ENCODE measurements at places on chromosomes 3 and 15.

GRCh38 chr3:187746059-187746441 lies 782 bp upstream of the BCL6 start:
- no peak for DNase-seq

- DNase-seq, result no peak
These were observed 134.1 kb downstream of the MBNL1 start for GRCh38 chr3:152402695-152403451.

DNA sequence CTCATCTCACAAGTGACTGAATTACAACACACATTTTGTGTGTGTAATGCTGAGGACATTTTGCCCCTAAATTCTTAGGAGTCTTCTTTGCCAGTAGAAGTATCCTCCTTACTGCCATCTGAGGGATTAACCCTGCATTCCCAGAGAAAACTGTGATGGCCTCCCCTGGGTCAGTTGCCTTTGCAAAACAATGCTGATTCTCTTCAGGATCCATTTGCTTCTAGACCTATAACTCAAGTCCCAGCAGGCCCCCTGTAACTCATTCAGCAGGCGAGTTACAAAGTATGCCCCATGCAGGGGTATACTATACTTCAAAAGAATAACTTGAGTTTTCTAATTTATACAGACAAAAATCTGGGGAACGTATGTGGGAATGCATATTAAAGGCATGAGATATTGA lies 6.6 kb upstream of the MCF2L2 start:
- DNase-seq, result no peak

DNA sequence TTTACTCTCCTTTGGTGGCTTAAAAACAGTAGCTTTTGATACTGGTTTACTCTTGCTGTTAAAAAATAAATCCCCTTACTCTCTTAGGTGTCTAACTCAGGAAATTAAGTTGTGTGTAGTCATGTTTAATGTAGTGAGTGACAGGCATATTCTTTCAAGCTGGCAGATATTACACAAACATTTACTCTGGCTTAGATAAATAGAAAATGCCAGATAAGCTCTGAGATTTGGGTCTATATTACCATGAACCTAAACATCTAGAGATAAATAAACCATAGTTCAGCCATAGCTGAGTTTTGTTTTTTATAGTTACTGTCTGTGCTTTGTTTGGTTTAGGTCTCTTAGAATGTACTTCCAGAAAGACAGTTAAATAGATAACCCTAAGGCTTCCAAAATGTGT lies 2.4 kb downstream of the SEMA6D start:
- no peak for DNase-seq

- no peak for DNase-seq
These were observed 2.9 kb downstream of the CBLB start for GRCh38 chr3:105865867-105866350.

- no peak for DNase-seq
These were observed 142.5 kb upstream of the MBNL1 start for GRCh38 chr3:152126260-152126659.

DNA sequence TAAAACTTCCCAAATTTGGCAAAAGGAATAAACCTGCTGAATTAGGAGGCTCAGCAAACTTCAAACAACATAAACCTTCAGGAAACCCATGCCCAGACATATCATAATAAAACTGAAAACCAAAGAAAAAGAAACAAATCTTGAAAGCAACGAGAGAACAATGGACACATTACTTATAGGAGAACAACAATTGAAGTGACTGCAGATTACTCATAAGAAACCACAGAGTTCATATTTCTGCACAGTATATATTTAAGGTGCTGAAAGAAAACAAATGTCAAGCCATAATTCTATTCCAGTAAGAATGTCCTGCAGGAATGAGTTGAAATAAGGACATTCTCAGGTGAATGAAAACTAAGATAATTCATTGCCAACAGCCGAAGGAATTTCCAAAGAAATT lies 80.8 kb upstream of the PROK2 start:
- no peak for DNase-seq

GRCh38 chr3:8953313-8953712 lies 10.0 kb downstream of the RAD18 start:
- DNase-seq, result no peak

GRCh38 chr3:135147657-135148056 lies 352.6 kb downstream of the EPHB1 start:
- no peak for DNase-seq

DNA sequence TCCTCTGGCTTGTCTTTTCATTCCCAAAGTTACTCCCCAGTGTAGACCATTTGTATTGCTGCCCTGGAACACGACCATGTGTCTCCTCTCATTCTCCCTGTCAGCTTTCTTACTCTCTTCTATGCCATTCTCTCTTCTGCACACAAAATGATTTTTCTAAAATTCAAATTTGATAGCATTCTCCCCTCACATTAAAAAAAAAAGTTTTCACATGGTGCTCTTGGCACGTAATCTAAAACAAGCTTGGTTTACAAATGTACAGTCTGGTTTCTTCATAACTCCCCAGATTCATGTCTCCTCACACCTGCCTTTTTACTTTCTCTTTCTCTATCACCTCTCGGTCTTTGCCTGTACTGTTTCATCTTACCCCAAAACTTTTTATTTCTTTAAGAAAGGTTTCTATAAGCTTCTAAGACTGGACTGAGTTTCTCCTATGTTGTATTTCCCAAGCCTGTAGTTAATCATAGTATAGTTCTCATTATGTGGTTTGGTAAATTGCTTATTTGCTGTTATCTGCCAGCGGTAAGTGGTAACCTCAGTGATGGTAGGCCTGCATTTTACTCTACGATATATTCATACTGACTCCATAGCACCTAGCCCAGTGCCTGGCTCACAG lies 31.2 kb downstream of the BCHE start:
- DNase-seq, result no peak

- DNase-seq, result no peak
These were observed 11.4 kb downstream of the SEMA3G start for GRCh38 chr3:52433328-52433995.

GRCh38 chr3:99755831-99756230 lies 61.8 kb upstream of the CMSS1 start:
- no peak for DNase-seq

GRCh38 chr15:44261007-44261706 lies 27.4 kb upstream of the GOLM2 start:
- peak; percentile 44 for DNase-seq

DNA sequence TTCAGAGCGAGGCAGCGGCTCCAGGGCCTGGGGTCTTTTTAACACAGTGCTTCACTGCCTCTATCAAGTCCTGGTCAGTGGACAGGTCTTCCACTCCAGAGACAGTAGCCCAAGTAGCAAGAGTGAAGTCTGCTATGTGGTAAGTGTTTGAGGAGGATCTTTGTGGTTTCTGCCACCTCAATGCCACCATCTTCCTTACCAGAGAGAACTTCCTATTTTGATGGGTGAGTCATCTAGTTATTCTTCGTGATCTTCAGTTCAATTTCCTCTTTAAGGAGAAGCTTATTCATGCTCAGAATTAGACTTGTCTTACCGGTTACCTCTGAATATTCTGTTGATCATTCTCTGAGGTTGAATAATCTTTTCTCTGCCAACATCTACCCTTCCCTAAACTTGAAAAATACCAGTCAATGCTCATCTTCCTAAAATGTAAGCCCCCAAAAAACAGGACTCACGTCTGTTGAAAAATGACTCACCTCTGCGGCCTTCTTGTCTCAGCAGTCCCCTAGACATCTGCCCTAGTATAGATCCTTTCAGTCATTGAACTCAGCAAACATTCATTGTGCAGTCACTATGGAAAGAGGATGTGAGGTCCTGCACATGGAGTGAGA lies 32.2 kb upstream of the BCL6 start:
- DNase-seq, result no peak

GRCh38 chr15:47607695-47608094 lies 109.6 kb upstream of the SEMA6D start:
- peak; percentile 43 for DNase-seq

DNA sequence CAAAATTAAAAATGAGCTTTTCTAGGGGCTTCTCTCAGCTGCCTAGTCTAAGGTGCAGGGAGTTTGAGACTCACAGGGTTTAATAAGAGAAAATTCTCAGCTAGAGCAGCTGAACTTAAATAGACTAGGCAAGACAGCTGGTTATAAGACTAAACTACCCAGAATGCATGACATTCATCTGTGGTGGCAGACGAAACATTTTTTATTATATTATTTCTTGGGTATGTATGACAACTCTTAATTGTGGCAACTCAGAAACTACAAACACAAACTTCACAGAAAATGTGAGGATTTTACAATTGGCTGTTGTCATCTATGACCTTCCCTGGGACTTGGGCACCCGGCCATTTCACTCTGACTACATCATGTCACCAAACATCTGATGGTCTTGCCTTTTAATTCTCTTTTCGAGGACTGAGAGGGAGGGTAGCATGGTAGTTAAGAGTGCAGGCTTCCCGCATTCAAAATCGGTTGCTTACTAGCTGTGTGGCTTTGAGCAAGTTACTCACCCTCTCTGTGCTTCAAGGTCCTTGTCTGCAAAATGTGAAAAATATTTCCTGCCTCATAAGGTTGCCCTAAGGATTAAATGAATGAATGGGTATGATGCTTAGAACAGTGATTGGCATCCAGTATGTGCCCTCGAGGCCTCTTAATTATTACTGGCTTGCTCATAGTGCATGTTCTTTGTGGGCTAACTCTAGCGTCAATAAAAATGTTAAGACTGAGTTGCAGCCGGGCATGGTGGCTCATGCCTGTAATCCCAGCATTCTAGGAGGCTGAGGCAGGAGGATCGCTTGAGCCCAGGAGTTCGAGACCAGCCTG lies 984 bp downstream of the CCR5 start:
- no peak for DNase-seq

- no peak for DNase-seq
These were observed 352.8 kb upstream of the SEMA6D start for GRCh38 chr15:47364230-47365141.

DNA sequence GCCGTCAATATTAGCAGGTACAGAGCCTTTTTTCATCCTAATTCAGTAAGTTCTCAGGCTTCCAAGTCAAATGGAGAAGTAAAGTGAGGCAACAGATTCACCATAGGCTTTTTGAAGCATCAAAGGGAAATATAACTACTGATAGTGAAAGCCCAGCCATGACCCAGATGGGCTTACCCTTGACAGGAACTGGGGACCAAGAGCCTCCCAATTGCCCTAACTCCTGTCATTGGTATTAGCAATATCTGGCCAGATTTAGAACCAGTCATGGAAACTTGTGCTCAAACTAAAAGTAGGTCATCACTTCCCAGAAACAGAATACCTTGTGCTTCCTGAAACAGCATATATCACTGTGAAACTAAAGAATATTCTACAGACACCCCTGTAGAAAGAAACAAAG lies 33.0 kb downstream of the NME9 start:
- no peak for DNase-seq

DNA sequence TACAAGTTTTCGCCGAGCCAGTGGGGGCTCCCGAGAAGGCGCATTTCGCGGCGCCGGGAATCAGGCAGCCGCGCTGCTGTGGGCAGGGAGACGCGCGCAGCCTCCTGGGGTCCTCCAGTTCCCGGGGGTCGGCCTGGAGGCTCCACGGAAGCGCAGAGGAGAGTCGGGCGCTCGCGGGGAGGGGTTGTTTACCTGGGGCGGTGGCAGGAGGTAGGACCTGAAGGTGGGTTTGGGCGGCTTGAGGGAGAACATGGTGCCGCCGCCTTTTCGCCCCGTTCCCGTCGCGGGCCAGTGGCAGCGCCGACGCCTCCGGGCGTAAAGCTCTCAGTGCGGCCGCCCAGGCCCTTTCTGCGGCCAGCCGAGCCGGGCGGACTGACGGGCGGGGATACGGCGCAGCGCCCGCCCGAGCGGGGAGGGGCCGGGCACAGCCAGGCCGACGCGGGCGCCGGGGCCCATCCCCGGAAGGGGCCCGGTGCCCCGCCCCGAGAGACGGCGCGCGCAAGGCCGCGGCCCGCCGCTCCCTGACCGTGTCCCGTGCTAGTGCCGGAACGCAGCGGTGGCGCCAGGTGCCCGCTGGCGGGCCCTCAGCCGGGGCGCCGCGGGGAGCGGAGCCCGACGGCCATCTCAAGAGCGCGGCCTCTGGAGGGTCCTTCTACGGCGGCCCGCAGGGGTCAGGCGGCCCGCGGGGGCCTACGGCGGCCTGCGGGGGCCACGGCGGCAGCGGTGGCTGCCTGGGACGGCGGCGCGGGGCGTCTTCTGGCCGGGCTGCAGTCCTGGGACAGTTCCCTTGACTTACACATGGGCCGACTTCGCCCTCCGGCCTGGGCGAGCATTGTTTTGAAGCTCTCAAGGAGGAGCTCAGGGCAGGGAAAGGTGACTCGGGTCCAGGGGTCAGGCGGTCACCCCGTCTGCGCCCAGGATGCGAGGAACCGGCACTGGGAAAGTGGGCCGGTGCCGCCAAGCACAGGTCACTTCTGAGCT lies at the start of gene MTMR10:
Gene MTMR10, minus strand, starts transcription at position 374 of the 981 bp plus-strand sequence. Its CDS starts 122 bp downstream, at position 252.
- DNase-seq, result peak; percentile 72

GRCh38 chr15:39854161-39854560 lies 65.9 kb downstream of the GPR176 start:
- no peak for DNase-seq

GRCh38 chr15:88126695-88127431 lies 129.7 kb downstream of the NTRK3 start:
- no peak for DNase-seq

DNA sequence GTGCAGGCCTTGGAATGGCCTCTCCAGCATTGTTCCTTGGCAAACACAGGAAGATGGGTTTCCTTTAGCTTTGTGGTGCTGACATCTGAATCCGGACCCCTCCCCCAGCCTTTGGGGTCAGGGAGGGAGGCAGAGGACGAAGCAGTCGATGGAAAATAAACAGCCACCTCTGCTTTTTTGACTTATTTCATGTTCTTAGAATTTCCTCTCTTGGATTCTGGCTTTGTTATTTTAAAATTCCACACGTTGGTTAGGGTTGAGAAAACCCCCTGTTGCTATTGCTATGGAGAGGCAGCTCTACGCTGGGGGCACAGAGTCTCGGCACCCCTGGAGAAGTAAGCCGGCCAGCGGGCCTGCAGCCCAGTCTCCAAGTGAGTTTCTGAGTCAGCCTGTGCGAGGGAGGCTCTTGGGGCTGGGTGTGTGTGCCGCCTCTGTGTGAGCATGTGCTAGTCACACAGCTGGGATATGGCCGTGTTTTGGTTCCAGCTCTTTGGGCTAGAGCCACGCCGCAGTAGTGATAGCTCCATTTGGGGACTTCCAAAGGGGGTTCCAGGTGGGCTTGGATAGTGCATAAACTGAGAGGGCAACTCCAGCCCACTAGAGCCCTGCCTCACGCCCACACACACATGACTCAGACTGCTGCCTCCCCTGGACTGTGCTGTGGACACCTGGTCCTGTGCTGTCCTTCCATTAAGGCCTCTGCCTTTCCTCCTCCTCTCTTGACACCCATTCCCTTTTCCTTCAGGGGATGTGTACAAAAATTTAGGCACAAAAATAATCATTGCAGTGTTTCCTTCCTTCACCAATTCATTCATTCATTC lies 58.8 kb downstream of the AMOTL2 start:
- no peak for DNase-seq

- peak; percentile 58 for DNase-seq
These were observed 19.2 kb downstream of the EXOSC7 start for GRCh38 chr3:44995142-44995770.

- DNase-seq, result peak; percentile 16
These were observed 49.2 kb upstream of the P3H2 start for GRCh38 chr3:190169877-190170276.

Data from COR-L47 (cell line).